ENCODE measurements at places on chromosomes 5 and 9. TPM values are rescaled to one million over a fixed set of nuclear protein-coding genes. Genes with fewer than 3 reads are reported as not detected.

NPDC1 gene
- total RNA-seq: 43.5 TPM

FOXD4L3 gene
- not detected for total RNA-seq

LHX6 gene
- total RNA-seq: 0.62 TPM

ZNF879 gene
- 5.9 TPM for total RNA-seq

LRRC14B gene
- total RNA-seq: 0.82 TPM

SLC45A2 gene
- not detected for total RNA-seq

GARIN3 gene
- total RNA-seq: not detected
